Mesothelial cell of epicardium (in vitro differentiated cells): ENCODE measurements at places on chromosomes 3 and 15.

DNA sequence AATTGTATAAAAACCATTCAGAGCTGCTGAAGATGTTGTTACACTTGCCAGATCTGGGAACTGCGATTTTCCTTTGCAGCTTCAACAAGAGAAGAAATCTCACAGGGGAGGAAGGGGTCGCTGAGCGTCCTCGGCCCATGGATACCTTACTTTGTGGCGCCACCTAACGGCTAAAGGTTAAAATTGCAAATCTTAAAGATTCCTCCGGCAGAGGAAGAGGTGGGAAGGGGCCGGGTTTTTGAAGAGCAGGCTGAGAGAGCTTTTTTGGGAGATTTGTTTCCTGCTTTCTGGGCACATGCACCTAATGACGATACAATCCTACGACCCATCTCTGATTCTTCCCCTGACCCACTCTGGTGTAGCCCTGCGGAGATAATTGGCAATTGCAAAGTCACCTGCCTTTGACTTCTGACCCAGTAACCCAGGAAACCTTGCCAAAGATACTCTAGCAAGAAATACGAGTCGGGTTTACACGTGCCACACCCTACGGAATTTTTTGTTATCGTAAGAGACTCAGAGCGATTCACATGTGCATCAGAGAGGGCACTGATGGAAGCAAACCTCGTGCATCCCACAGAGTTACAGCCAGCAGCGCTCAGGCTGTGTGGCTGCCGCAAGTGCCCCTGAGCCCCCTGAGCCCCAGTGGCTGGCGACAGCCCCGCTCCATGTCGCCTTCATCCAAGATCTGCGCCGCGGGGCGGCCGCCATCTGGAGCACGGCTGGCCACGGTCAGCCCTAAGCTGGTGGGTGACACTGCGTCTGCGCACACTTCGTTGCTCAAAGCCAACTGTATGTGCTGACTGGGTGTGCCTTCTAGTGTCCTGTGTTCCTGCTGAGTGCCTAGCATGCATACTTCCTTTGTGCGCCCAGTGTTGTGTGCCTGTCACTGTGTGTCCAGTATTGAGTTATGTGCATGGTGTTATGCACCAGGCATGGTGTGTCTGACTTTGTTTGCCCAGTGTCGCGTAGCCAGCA is 55.2 kb upstream of the CHRNA7 start:
- peak overlapping the region; percentile 7 for H3K4me3 ChIP-seq
- no peaks in the 10 kb centered on the region for H3K36me3 ChIP-seq
- peaks cover 2% of the 10 kb centered on the region for H3K4me1 ChIP-seq
- DNase-seq, result no peak
- H3K27ac ChIP-seq, result no peak overlapping the region

DNA sequence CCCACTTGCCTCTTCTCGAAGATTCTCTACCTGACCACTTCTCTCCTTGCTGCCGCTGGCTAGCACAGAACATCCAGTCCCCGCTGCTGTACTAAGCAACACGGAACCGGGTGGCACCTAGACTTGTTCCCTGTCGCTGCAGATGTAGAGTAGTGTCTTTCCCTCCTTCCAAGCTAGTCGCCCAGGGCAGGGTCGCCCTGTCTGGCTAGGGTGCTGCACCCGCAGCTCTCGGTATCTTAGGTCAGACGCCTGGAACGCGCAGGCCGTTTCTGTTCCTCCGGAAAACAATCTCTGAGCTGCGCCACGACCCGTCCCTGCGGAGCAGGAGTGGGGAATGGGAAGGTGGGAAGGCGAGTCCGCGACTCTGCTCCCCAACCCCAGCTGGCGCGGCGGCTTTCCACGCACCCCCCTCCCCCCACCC is 758 bp upstream of the SNX33 start:
- H3K4me3 ChIP-seq, result peak overlapping the region; percentile 89
- peaks cover 46% of the 10 kb centered on the region for H3K4me1 ChIP-seq
- H3K36me3 ChIP-seq, result no peaks in the 10 kb centered on the region

GRCh38 chr15:93052090-93052879 is 36.7 kb downstream of the RGMA start:
- no peak for DNase-seq
- H3K27me3 ChIP-seq, result no peaks in the 10 kb centered on the region
- peaks cover 5% of the 10 kb centered on the region for H3K4me1 ChIP-seq
- H3K27ac ChIP-seq, result no peak overlapping the region
- peaks cover 34% of the 10 kb centered on the region for H3K36me3 ChIP-seq

GRCh38 chr3:59451800-59452746 is 402.2 kb upstream of the CFAP20DC start:
- H3K4me3 ChIP-seq, result no peak overlapping the region
- no peak for DNase-seq
- peaks cover 24% of the 10 kb centered on the region for H3K4me1 ChIP-seq
- H3K36me3 ChIP-seq, result no peaks in the 10 kb centered on the region

GRCh38 chr15:89121414-89121813 is 33.2 kb downstream of the ABHD2 start:
- peaks cover 18% of the 10 kb centered on the region for H3K36me3 ChIP-seq
- no peaks in the 10 kb centered on the region for H3K27me3 ChIP-seq
- H3K4me1 ChIP-seq, result no peaks in the 10 kb centered on the region
- H3K4me3 ChIP-seq, result no peak overlapping the region
- DNase-seq, result no peak

GRCh38 chr3:147377412-147378367 is 28.7 kb downstream of the ZIC4 start:
- no peaks in the 10 kb centered on the region for H3K4me1 ChIP-seq
- H3K36me3 ChIP-seq, result no peaks in the 10 kb centered on the region

- peaks cover 95% of the 10 kb centered on the region for H3K27me3 ChIP-seq
- H3K27ac ChIP-seq, result no peak within 1 kb of the TSS
- peak within 1 kb of the TSS; percentile 67 for H3K4me3 ChIP-seq
These were observed at the start of gene GREM1 for GRCh38 chr15:32717426-32718226. Gene GREM1, plus strand, starts transcription at chr15:32718004. Its CDS starts 12,687 bp downstream, at chr15:32730691.

DNA sequence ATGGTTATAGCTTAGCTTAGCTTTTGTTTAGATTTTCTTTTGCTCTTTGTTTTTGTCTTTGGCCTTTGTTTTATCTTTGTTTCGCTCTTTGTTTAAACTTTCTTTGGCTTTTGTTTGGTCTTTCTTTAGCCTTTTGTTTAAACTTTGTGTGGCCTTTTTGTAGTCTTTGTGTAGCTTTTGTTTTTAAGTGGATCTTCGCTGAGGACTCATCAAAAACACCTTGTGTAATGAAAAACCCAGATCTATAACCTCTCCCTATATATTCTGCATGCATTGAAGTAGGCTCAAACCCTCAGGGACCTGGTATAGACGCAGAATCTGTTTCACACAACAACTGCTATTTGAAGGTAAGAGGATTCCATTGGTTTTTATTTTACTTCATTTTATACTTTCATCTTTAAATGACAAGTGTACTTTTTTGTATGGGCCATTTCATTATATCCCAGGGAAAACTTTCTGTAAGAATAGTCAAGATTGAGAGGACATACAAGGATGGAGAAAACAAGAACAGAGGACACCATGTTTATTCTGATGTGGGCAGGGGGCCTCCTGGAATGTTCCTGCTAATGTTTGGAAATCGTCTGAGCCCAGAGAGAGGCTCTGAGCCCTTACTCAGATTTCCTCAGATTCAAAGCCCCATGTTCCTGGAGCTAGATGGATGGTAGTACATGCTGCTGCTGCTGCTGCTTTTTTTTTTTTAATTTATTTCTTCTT is at the start of gene MOBP:
MOBP (plus strand) TSS at position 287 of the 714 bp plus-strand sequence. CDS start 34,390 bp downstream, outside the sequence.
- no peak for DNase-seq
- peaks cover 9% of the 10 kb centered on the region for H3K27me3 ChIP-seq
- H3K27ac ChIP-seq, result no peak within 1 kb of the TSS

GRCh38 chr15:87577336-87577735 is 679.2 kb downstream of the NTRK3 start:
- H3K27ac ChIP-seq, result no peak overlapping the region
- no peak overlapping the region for H3K4me3 ChIP-seq
- no peak for DNase-seq
- no peaks in the 10 kb centered on the region for H3K36me3 ChIP-seq

DNA sequence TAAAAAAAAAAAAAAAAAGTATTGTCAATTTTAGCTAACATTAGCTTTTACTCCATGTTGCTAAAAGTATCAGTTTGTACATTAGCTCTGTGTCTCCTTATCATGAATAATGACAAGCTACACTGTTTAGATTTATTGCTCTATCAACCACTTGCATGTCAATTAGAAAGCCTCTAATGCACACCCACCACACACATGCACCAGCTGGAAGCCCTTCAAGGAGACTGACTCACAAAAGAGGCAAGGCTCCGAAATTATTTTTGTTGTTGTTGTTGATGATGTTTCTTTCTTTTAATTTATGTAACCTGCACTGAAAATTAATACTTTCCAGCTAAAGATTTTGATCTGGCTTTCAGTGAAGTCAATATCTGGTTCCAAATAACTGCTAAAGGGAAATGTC is 71.5 kb downstream of the ETFA start:
- peaks cover 4% of the 10 kb centered on the region for H3K4me1 ChIP-seq
- H3K27me3 ChIP-seq, result no peaks in the 10 kb centered on the region
- H3K4me3 ChIP-seq, result no peak overlapping the region
- no peak for DNase-seq
- H3K27ac ChIP-seq, result no peak overlapping the region
- H3K36me3 ChIP-seq, result peaks cover 10% of the 10 kb centered on the region
